ENCODE measurements at places on chromosomes 7 and 10.

DNA sequence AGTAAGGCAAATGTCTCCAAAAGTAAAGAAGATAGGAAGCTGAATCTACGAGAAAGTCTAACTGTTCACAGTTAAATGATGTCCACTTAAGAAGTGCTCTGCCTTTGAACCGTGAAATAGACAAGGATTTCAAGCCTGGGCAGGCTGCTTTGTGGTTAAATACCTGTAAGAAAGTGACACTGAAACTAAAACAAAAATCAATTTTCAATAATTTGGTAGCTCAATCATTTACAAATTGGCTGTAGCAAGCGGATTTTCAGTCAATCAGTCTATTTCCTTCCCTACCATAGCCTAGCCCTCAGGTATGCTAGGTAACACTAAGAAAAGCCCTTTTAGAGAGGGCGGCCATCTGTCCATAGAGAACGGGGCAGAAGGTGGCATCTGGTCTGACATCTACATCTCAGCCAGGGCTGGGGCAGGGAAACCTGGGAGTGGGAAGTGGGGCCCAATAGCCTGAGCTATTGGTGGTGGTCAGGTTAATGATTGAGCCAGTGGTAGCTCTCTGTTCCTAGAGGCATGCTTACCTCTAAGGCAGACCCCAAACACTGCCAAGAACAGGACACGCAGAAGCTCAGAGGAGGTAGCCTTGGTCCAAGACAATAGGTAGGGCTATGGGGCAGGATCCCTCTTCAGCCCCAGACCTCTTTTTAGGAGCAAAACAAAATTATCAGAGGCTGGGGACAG, 223.2 kb downstream of the CCSER2 start:
- no peak for DNase-seq

GRCh38 chr7:128920913-128921582, 10.5 kb upstream of the KCP start:
- DNase-seq: no peak

GRCh38 chr7:112225006-112225405, 18.5 kb downstream of the ZNF277 start:
- no peak for DNase-seq

DNA sequence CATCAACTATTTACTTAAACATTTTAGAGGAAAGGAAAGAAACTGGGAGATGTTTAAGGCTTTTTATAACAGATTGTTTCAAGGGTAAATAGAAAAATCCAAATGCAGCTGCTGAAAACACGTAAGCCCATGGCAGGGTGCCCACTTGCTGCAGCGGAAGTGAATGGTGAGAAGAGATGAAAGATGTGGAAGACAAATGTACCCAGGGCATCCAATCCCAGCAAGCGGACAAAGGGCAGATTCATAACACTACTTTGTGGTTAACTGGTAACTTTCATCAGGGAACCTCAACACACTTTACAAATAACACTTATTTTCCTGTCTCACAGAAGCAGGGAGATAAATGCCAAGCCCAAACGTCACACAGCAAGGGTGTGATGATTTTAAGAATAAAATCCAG, 358.4 kb downstream of the KCNMA1 start:
- no peak for DNase-seq

DNA sequence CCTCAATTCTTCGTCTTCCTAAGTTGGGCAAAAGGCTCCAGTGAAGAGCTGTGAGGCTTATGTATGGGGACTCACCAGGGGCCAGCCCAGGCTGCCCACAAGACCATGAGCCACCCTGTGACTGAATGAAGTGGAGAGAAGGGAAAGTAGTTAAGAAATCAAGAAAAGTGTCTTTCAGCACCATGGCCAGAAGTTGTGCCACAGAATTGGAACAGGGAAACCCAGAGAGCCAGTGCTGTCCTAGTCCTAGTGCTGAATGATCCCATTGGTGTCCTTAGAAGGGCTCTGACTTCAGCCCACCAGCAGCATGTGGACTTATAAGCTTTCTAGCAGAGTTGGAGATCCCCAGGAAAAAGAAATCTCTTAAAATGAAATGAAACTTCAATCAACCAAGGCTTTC, 37.0 kb upstream of the CCSER2 start:
- DNase-seq: no peak

DNA sequence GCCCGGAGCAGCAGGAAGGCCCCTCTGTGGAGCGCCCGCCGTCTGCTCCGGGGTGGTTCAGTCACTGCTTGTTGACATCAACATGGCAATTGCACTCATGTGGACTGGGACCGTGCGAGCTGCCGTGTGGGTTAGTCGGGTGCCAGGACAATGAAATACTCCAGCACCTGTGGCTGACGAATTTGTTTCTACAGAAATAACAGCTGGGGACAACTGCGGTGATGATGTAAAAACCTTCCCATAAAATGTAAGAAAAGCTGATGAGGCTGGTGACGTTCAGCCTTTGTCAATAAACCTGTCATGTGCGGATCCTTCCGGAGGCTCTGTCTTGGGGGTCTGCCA, 5.6 kb downstream of the GPER1 start:
- DNase-seq: no peak

- no peak for DNase-seq
Observed at GRCh38 chr7:71186535-71187057, 54.7 kb downstream of the GALNT17 start.

GRCh38 chr10:125698481-125698998, 15.6 kb upstream of the TEX36 start:
- no peak for DNase-seq

- no peak for DNase-seq
Observed at GRCh38 chr7:154353355-154353767, 301.2 kb downstream of the DPP6 start.

GRCh38 chr10:118505363-118505762, 90.1 kb downstream of the PRLHR start:
- DNase-seq: no peak

DNA sequence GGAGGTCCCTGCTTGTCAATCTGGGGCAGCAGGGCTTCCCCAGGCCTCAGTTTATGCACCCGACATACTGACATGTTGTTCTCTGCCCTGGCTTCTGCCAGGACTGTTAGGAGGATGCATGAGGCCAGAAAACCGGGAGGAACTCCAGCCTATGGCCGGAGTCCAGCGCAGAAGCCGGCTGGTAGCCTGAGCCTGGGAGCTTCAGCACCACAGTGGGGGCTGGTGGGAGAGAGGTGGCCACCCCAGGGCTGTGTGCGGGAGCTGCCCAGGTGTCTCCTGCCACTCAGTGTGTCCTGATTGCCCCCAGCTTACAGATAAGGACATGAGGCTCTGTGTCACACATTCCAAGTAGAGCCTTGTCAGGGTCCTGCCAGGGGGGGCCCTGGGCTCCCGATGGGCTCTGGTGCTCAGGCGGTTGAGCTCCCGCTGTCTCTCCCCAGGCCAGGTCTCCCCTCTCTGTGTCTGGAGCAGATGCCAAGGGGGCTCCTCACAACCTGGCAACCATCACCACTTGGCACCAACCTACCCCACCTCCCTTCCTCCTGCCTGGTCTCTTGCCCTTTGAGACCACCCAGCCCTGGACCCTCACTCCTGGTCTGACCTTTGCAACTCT, 32.3 kb downstream of the PPIF start:
- DNase-seq: no peak

GRCh38 chr10:14971867-14972448, 12.8 kb downstream of the MEIG1 start:
- DNase-seq: no peak

DNA sequence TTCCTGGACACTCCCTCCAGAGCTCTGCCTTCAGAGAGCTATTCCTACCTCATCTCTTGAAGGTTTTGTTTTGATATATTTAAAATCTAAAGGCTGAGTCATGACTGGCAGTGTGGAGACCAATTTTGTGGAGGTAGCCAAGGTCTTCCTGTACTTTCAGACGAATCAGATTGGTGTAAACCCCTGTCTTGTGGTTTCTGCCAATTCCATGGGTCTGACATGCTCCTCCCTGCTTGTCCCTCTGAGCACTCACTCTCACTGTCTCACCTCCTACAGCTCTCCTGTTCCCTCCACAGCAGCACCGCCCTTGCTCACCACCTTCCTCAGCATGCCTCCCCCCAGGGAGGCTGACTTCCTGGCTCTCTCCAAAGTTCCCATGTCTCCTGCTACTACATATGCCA, 179.8 kb downstream of the NPSR1 start:
- DNase-seq: no peak

- no peak for DNase-seq
Observed at GRCh38 chr7:1055956-1056784, 11.8 kb downstream of the GPR146 start.

- DNase-seq: no peak
Observed at GRCh38 chr10:126216632-126216961, 171.7 kb downstream of the ADAM12 start.

GRCh38 chr7:116211913-116212596, 1.7 kb downstream of the TES start:
- no peak for DNase-seq

DNA sequence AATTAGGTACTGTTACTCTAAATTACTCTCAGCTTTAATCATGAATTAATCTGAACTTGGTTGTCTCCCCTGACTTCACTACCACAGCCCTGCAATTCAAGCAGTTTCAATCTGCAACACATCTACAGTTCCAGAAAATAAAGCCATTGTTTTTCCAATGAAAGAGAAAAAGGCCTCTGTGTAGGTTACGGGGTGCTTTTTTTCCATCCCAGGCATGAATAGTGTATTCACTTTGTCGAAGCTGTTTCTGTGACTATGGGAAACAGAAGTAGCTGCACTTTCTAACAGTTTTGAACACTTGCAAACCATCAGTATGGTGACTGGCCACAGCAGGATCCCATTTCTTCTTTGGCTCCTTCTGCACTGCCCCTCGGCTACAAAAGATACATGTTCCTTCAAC, 460.2 kb downstream of the GRM8 start:
- DNase-seq: no peak

GRCh38 chr10:15461353-15462108, 90.4 kb upstream of the FAM171A1 start:
- DNase-seq: peak; percentile 40

- no peak for DNase-seq
Observed at GRCh38 chr7:158317238-158318205, 270.1 kb downstream of the PTPRN2 start.

GRCh38 chr7:3176112-3177000, 124.7 kb upstream of the SDK1 start:
- no peak for DNase-seq

GRCh38 chr7:20797462-20798080, 10.9 kb upstream of the SP8 start:
- DNase-seq: no peak

DNA sequence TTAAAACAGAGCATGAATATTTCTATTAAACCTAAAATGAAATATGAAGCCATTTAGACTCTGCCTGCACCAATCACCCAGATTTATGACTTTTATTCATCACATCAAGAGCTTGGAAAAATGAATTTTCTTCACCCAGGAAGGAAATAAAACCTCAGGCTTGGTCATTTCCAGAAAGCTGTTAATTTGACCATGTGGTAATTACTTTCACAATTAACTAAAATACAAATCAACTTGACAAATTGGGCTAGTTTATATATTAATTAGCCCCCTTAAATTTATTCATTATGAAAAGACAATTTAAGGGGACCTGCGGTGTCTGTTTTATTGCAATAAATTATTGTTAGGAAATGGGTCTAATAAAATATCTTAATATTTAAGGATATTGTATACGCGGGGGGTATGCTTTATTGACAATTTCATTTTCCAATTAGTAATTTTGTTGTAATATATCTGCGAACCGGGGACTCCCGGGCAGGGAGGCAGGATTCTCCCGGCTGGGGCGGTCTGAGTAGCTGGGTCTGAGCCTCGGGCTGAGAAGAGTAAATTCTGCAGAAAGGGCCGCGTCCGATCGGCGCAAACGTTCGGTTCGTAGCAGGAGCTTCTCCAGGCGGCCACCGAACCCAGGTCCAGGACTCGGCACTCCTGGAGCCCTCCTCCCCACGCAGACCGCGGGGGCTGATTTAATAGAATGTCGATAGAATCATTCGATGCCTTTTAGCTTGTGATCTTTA, 9.4 kb upstream of the MNX1 start:
- DNase-seq: no peak

GRCh38 chr10:61262486-61263261, 190.5 kb downstream of the TMEM26 start:
- peak; percentile 70 for DNase-seq

DNA sequence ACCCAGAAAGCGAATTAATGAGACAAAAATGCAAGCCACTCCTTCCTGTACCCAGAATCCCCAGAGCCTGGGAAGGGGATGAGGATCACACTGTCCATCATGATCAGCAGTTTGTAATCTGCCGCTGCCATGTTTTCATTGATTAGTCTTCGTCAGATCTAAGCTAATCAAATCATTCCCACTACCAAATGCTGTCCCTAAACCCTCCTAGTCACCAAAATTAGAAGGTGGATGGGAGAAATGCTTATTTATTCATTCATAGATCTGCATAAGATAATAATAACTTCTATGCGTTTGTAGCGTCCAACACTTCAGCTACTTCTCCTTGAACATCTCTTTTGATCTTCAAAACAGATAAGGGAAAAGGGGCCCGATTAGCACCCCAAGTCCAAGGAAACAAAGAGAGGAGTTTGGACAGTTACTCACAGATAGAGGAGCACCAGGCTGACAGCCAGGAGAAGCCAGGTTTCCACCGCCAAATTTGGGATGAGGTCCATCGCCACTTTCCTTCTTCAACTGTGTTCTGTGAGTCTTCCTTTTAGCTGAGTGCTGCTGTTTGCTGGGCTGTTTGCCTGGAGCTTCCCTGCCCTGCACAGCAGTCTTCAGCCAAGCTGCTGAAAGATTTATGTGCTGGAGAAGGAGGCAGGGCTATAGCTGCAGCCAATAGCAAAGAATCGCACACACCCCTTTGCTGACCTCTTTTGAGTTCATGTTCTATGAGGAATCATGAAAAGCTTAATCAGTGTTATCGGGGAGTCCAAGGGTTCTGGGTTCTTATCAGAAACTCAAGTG, at the start of gene CYP3A5:
TSS of gene CYP3A5 (minus strand) at position 597 of the 792 bp plus-strand sequence. CDS start at position 497, 100 bp downstream.
- no peak for DNase-seq

GRCh38 chr10:96671211-96671890, 49.0 kb downstream of the PIK3AP1 start:
- DNase-seq: no peak

DNA sequence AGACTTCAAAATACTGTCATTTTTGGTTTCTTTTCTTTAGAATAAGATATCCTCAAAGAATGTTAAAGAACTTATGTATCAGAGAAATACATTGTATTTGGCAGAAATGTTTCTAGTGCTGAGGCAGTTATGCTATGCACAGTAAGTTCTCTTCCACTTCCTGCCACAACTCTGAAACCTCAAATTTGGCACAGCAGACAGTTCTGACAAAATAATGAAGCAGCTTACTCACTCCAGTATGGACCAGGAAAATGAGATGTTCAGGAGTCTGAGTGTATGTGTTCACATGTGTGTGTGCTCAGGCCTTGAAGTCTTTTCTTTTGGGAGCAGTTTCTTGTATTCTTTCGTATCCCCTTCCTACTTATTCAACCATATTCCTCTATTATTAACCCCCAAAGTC, 197.0 kb upstream of the AGK start:
- peak; percentile 8 for DNase-seq

DNA sequence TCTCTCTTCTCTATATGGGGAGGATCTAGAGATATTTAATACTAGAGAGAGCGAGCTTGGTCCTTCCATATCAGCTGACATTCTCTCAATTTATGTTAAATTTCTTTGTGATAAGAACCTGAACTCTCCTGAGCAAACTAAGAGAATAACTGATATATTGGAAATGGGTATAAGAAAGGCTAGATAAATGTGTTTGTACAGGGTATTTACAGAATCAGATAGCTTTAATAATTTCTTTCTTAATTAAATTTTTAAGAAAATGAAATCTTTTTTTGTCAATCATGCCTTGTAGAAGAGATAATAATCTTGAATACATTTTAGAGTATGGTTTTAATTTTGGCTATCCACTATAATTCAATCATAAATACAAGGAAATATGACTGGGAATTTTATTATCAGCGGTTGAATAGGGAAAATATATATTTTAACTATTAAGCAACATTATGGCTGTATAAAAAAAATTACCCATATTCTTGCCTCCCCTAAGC, 58.7 kb downstream of the ANKIB1 start:
- DNase-seq: no peak

GRCh38 chr7:129792721-129793120, 160.0 kb downstream of the UBE2H start:
- no peak for DNase-seq
